ENCODE measurements at places on chromosomes 6 and 20.

DNA sequence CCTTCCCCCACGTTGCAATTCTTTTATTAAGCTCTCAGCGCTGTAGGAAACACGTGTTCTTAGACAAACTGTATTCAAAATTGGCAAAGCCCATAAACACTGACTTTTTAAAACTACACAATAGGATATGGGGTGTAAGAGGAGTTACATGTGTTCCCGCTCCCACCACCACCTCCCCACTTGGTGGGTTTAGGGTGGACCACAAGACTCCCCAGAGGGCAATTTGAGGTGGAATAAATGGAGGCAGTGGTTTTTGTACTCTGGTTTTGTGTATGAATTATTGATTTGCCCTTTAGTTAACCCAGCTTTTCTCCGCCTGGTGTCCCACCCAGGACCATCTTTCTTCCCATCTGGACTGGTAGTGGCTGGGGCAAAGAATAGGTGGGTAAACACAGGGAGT lies 3.7 kb downstream of the UQCC2 start:
- no peak for DNase-seq

- DNase-seq, result no peak
Measured at GRCh38 chr20:59207235-59207634, 43.6 kb downstream of the ZNF831 start.

DNA sequence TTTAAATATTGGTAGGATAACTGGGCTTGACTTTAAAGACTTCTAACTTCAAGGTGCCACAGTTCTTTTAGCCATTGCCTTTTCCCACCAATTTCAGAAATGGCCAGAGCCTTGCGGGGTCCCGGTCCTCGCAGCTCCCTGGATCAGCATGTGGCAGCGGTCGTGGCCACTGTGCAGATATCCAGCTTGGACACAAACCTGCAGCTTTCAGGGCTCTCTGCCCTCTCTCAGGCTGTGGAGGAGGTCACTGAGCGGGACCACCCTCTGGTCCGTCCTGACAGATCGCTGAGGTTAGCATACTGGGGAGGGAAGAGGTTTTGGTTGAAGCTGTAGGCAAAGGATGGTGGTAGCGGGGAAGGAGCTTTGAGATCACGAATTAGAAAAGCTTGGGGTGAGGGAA lies 6.4 kb downstream of the CUL9 start:
- DNase-seq, result no peak

DNA sequence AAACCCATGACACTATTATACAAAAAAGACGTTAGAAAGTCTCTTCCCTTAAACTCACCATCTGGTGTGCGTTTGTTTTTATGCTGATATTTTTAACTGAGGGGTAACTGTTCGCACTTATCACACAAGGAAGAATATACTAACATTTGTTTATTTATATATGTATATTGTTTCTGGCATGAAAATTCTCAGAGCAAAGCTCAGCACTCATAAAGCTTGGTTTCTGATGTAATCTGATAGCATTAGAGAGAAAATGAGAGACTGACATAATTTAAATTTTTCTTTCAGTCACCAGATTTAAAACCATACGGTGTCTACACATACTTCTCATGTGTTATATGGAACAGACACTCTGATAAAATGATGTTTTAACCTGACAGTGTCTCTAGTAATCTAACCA lies 6.9 kb downstream of the BLOC1S5 start:
- DNase-seq, result no peak

- no peak for DNase-seq
Measured at GRCh38 chr20:11350126-11351005, 567.3 kb upstream of the BTBD3 start.
